ENCODE measurements at places on chromosomes 5 and 9.

DNA sequence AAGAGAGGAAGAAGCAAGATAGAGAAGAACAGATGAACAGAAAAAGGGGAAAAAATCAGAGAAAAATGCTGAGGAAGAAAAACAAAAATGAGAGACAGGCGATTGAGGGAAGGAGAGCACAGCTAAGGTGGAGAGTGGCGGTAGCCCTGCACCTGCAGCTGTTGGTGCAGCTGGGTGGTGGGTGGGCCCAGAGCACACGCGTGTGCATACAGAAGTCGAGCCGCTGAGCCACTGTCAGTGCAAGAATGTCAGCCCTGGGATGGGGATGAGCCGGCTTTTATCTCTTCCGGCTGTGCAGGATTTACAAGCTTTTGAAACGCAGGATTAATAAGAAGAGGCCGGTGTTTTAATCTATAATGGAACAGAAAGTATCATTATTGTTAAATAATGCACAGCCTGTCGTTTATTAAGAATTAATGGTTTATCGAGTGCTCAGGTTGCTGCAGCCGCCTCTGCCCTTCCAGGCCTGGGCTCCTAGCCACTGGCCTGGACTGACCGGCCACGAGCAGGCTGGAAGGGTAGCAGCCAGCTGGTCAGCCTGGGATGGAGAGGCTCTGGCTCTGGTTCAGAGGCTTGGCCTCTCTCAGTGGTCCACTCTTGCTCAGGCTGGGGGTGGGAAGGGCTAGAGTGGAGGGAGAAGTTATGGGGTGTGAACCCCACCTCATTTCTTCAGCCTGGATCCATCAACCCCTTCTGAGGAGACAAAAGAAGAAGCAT, 68.7 kb downstream of the PCDH1 start:
- no peak for DNase-seq

- no peak for DNase-seq
Measured at GRCh38 chr5:102578362-102578761, 79.6 kb upstream of the SLCO6A1 start.

DNA sequence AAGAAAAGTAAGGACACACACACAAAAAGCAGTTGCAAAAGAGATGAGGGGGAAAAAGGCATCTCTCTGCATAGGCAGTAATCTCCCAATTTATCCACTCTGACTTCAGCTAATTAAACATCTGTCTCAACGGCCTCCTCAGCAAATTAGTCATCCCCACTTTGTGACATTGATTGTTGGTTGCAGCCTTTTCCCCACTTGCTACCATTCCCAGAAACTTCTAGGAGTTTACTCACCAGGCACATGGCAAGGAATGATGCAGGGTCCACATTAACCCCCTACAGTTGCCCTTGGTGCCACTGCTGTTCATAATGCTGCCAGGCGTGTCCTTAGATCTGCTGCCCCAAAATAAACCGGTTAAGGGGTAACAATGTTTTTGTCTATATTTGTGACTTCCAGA, 174.6 kb downstream of the MAPKAP1 start:
- no peak for DNase-seq

DNA sequence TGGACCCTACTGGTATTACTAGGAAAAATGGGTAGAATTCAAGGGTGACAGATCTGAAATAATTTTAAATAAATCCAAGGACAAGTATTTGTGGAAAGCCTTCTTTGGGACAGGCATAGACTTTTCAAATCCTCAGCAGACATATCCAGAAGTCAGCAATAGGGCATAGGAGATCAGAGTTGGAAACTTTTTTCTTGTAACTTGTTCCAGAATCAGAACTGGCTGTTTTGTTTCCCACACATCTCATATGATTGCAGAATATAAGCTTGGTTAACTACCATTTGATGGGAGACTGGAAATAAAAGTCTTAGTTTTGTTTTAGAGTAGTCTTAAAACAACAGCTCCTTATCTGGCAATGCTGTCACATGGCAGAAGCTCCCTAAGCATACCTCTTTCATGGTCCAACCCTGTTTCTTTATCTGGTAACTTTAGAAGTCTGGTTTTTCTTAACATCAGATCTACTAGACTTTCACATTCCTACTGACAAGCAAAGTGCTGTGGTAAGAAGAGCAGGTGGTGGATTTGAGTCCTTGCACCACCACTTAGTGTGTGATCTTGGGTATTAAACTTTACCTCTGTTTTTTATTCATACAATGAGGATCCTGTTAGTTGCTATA, 25.1 kb downstream of the XRCC4 start:
- no peak for DNase-seq

DNA sequence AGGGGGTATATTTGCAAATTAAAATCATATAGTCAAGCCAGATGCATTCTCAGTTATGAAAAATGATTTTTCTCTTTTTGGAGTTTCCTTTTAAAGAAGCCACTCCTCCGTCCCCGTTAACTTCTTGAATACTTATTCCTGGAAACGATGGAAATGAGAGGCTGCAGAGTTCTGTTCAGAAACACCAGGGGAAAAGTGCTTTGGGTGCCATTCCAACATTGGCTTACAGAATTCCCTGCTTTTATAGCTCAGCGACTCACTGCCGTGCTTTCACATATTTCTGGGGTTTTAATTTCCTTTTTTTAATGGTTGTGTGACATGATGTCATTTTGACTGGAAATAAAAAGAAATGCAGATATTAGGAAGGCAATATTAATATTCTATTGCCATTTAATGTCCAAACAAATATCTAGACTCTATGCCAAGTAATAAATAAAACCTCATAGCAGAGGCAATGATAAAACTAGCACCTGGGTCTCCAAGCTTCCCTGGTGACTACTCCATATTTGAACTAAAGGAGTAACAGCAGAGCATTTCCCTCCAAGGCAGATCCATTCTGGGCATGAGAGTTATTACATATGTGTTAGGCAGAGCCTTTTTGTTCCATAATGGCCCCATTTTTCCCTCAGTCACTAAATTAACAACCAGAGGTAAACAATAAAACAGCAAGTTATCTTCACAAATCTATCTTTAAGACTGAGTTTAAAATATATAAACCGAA, 363.4 kb downstream of the EBF1 start:
- no peak for DNase-seq

DNA sequence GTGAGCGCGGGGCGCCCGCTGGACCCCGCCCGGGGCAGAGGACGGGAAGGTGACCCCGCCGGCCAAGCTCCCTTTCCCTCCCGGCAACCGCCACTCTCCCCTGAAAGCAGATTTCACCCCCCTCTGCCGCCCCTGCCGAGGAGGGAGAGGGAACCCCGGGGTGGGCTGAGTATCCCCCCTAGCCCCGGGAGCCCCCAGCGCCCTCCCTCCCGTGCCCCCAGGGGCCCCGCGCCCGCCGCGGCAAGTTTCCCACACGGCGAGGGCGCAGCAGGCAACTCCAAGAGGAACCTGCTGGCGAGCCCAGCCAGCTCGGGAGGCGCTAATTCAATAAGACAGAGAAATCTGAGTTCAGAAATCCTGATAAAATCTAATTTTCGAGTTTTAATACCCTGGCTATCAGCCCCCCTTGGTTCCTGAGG, 1.6 kb downstream of the NTNG2 start:
- no peak for DNase-seq

- no peak for DNase-seq
Measured at GRCh38 chr5:76457674-76458485, 54.8 kb downstream of the IQGAP2 start.

GRCh38 chr9:5532306-5532705, 22.0 kb downstream of the PDCD1LG2 start:
- DNase-seq, result no peak

DNA sequence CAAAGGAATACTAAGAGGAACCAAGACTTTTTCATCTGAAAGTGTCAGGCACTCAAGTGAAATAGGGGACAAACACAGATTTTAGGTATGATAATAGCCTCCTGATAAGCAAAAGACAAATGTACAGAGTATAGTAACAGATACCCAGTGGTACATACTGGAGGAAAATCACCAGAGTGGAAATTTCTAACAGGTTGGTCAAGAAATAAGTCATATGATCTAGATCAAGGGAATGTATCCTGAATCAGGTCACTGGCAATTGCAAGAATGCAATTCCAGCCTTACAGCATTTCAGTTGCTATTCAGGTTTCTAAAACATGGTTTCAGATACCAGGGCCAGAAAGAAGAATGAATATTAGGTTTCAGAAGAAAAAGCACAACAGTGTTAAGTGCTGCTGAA, 82.2 kb upstream of the SLCO6A1 start:
- DNase-seq, result no peak

- DNase-seq, result no peak
Measured at GRCh38 chr9:113650207-113651131, 186.9 kb downstream of the RGS3 start.

GRCh38 chr5:147560718-147561331, 51.0 kb upstream of the DPYSL3 start:
- DNase-seq, result no peak

- no peak for DNase-seq
Measured at GRCh38 chr5:129061849-129062248, 32.7 kb upstream of the ISOC1 start.

DNA sequence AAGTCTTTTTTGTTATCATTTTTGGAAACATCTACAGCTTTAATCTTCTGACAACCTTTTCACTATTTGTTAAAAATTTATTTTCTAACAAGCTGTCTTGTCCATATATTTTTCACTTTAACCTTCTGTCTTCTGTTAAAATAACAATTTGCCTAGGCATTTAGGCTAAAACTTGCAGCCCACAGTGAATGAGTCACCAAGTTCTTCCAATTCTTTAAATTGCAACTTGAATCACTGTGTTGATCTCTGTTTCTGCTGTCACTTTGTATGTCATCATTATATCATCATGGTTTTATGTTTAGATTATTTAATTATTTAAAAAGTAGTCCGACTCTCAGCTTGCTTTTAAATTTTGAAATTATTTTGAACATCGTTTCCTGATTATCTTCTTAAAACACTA, 473.8 kb upstream of the PTPRD start:
- DNase-seq, result no peak

- no peak for DNase-seq
Measured at GRCh38 chr5:137611011-137611580, 112.0 kb upstream of the SPOCK1 start.

DNA sequence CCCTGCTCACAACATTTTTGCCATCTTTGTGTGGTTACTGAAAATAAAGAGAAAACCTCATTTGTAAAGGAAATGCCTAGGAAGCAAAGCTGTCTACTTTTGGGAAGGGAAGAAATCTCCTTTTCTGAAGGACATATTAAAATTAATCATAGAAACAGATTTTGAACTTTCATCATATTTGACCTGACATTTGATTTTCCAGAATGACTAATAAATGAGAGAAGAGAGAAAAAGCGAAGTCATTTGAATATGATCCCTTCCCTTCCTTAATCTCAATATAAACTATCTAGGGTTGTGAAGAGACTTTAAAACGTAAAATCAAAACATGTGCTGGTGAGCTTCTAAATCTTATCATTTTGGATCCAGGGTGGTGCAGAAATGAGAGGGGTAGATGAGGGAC, 66.3 kb downstream of the FEM1C start:
- no peak for DNase-seq

DNA sequence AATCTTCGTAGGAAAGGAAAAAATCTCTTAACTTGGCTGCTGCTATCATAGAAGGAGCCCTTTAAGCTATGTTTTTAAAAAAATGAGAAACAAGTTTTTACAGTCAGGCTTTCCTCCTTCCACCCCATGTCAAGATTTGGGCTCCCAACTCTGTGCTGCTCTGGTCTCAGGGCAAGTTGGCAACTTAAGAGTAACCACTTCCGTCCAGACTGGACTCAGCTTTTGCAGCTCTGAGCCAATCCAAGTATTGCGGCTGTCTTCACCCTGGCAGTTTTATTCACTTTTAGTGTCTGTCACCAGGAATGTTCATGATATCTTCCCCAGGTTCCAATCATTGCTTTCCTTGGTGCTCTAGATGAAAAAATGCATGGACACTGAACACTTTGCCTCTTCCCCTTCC, 115.9 kb upstream of the GAS1 start:
- no peak for DNase-seq

GRCh38 chr9:135081731-135082130, 5.7 kb upstream of the OLFM1 start:
- no peak for DNase-seq

DNA sequence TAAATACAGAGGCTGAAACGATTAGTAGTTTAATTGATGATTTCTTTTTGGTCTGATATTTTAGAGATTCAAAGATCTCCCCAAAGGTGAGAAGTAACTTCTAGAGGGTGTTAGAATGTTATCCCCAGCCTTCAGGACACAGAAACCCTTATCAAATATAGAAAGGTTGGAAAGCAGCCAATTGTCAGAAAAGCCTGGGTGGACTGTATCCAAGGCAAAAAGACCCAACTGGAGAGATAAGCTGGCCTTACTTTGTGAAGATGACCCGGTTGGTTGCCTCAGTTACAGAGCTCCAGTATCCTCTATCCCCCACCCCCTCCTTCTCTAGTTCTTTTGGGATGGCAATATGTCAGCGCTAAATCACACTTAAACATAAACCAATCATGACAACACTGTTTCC, 75.7 kb downstream of the GCNT4 start:
- DNase-seq, result no peak

DNA sequence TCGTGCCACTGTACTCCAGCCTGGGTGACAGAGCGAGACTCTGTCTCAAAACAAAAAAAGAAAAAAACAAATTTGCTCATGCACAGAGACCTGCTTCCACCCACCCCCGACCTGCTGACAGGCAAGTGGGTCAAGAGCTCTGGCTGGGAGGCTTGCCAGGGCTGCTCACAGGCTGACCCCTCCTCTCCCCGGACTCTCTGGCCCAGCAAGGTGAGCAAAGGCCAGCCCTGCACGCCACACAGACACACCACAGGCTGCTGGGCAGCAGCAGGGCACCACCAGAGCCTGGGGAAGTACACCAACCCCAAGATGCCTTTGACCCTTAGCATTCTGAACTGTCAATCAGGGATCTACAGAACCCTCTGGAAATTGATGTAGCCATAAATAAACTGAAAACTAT, 29.2 kb downstream of the NSUN2 start:
- DNase-seq, result no peak

DNA sequence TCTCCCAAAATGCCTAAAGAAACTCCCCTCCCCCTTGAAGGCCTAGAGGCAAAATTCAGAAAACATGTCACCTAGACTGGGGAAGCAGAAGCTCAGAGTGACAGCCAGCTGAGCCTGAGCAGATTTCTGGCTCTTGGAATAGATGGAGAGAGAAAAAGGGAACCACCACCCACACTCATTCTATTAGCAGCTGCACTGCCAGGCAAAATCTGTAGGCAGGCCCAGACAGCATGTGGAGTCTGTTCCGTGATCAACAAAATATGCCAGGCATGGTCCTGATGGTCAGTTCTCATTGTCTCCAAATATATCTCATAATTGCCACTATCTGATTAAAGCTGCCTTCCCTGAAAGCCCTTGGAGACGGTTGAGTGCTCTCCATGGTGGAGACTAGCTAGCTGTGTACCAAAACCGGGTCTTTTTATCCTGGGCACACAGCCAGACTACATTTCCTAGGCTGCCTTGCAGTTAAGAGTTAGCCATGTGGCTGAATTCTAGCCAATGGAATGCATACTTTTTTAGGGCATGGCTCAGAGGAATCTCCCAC, 131.7 kb upstream of the GPR151 start:
- DNase-seq, result no peak

Data from activated T-helper 1 cell treated with anti-CD3 and anti-CD28 coated beads, Interleukin-2, amount 50 U/mL, for 16 hours (primary cell).